ENCODE measurements at places on chromosomes 16 and 17.

- DNase-seq: no peak
Measured at GRCh38 chr16:12600536-12601256, 203.0 kb downstream of the CPPED1 start.

DNA sequence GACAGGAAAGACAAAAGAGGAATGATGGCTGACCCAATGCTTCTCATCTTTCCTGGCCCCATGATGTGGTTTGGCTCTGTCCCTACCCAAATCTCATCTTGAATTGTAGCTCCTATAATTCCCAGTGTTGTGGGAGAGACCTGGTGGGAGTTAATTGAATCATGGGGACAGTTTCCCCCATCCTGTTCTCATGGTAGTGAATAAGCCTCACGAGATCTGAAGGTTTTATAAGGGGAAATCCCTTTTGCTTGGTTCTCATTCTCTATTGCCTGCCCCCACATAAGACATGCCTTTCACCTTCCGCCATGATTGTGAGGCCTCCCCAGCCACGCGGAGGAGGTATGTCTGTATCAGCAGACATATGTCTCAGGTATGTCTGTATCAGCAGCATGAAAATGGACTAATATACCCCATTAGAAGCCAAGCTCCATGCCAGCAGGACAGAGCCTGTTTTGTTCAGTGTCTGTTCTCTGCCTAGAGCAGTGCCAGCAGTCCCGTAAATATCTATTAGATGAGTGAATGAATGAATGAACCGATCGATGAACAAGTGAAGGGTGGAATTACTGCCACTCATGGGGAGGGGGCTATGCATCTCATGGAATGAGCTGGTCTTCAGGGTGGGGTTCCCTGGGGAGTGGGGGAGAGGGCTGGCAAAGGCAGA lies 304.4 kb downstream of the SOX9 start:
- DNase-seq: no peak

DNA sequence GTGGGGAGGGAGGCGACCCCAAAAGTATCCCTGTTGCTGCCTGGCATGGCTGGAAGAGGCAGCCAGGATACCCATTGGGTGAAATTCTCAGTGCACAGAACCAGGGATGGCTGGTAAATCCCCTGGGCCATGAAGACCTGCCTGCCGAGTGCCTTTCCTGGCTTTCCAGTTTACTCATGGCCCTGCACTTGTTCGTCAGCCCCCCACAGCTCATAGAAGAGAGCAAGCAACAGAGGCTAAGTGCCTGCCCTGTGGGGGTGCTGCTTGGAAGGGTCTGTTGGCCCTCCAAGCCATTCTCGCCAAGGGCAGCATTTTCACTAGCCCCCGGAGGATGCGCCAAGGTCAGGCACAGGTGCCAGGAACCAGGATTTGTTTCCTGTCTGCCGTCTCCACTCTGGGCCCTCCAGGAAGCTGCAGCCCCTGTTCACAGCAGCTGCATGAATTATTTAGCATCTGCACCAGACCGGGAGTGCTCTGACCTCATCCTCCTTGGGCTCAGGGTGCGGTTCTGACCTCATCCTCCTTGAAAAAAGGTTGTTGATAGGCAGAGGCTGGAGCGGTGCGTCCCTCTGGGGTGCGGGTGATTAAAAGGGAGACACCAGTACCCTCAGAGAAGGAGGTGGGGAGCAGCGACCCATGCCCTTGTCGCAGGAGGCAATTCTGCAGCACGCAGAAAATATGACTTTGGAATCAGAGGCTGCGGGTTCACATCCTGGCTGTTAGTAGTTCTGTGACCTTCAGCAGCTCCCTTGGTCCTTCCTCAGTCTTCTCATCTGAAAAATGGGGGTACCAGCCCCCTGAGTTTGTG lies 14.2 kb upstream of the CD300A start:
- no peak for DNase-seq

GRCh38 chr17:81518785-81519283 lies 6.2 kb upstream of the ACTG1 start:
- DNase-seq: no peak
